ENCODE measurements at places on chromosomes 2 and 18.

GRCh38 chr2:96505231-96505889, at the start of gene NEURL3:
Gene NEURL3 (minus strand): TSS chr2:96505357. CDS start chr2:96505286, 71 bp downstream.
- DNase-seq = no peak

DNA sequence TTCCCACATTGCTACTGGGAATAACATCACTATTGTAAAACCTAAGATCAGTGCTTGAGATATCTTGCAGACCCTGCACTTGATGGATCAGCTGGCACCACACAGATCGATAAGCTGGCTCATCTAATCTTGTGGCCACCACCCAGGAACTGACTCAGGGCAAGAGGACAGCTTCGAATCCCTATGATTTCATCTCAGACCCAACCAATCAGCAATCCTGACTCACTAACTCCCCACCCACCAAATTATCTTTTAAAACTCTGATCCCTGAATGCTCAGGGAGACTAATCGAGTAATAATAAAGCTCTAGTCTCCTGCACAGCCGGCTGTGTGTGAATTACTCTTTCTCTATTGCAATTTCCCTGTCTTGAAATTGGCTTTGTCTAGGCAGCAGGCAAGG, 11.3 kb upstream of the TEX44 start:
- no peak for DNase-seq

DNA sequence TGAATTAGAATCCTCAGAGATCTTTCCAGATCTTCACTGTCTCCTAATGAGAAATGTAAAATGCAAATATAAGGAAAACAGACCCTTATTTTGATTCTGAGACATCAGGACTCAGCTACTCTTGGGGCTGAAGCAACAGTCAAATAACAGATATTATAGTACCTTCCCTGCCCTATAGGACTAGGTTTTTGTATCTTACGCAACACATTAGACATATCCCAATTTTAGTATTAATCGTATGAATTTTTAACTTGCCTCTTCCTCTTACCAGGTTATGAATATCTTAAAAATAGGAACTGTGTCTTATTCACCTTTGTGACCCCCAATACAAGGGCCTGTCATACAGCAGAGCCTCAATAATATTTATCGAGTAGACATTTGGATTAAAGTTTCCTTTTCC, 12.0 kb upstream of the SLC25A52 start:
- DNase-seq = no peak

DNA sequence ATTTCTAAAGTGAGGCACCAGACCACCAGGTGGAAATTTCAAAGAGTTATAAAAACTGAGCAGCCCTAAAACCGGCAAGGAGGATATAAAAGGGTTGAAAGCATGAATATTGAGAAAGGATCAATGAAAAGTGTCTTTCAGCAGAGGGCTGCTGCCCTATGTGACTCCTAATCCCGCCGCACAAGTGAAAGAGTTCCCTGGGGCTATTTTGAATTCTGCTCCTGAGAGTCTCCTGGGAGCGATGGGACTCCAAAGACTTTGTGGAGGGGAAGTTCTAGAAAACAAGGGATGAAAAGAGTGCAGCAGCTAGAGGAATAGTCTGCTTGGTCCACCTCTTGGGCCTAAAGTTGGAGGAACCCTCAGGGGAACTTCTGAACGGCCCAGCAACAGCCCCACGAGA, 205.2 kb downstream of the SP3 start:
- no peak for DNase-seq

DNA sequence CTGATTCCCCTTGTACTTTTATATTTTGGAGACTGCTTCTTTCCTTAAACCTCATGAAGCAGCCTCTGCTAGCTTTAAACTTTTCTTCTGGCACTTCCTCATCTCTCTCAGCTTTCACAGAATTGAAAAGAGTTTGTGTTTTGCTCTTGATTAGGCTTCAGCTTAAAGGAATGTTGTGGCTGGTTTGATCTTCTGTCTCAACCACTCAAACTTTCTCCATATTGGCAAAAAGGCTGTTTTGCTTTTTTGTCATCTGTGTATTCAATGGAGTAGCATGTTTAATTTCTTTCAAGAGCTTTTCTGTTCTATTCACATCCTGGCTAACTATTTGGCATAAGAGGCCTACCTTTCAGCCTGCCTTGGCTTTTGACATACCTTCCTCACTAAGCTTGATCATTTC, 36.3 kb upstream of the MSTN start:
- no peak for DNase-seq

- DNase-seq = no peak
These were observed 230.0 kb downstream of the LRP1B start for GRCh38 chr2:141900826-141901225.

DNA sequence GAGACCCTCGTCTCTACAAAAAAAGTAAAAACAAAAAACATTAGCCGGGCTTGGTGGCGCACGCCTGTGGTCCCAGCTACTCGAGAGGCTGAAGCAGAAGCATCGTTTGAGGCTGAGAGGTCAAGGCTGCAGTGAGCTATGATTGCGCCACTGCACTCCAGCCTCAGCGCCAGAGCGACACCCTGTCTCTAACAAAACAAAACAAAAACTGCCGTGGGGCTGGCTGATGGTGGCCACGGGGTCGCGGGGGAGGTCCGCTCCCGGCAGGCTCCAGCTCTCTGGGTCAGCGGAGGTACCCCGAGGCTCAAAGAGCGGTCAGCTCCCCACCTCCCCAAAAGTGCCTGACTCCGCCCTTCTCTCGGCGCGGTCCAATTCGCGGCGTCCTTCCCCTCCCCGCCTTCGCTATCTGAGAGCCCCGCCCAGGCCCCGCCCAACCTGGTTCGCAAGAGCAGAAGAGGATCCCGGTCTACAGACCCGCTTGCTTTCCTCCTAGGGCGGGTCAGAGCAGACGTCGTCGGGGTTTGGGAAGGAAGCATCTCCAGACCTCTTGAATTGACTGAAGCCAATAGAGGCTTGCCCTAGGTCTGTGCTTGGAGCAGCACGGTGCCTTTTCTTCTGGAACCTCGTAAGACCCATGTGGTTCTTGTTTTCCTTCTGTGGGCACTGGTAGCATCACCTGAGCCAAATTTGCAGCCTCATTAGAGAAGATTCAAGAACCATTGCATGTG, 7.8 kb downstream of the RAX start:
- no peak for DNase-seq

DNA sequence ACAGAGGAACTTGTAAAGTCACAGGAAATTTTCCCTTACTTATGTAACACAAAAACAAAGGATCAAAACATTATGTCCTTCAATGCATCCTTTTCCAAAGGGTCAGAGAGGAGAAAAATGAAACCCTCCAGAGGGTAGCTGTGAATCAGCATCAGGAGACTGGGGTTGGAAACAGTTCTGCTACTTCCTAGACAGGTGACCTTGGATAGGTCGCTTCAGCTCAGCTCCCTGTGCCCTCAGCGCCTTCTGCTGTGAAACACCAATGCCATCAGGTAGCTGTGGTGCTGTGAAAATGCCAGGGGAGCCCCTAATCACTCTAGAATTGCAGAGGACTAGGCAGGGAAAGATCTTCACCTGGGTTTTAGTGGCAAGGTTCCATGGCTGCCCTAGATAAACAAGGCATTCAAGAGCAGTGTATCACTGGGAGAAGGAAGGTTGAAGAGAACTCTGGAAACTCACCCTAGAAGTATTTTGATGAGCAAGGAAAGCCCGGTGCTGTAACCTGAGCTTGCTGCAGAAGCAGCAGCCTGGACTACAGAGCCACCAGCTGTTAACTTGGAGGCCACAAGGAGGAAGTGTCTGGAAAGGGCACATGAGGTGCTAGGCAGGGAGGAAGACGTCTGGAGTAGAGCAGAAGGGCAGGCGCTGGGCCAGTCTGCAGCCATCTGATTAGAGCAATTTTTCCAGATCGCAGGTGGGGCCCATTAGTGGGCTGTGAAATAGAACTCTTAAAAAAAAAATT, 100.7 kb upstream of the MCFD2 start:
- no peak for DNase-seq

All from activated CD4-positive, alpha-beta T cell treated with anti-CD3 and anti-CD28 coated beads, Interleukin-2, amount 50 U/mL, for 1 hour (primary cell).